Activated CD4-positive, alpha-beta T cell treated with anti-CD3 and anti-CD28 coated beads, Interleukin-2, amount 10 ng/mL, durations not matched to agents 24 days and 14 days (primary cell): ENCODE measurements at places on chromosomes 2 and 18. TPM values are rescaled to one million over a fixed set of nuclear protein-coding genes. Genes with fewer than 3 reads are reported as not detected.

Gene ST3GAL5
- total RNA-seq, result 13.3 and 14.6 TPM in 2 replicates

Gene PLEKHH2
- total RNA-seq, result 0.52 and 0.65 TPM in 2 replicates

Gene DSEL
- not detected in 2 replicates for total RNA-seq

Gene RGPD3
- total RNA-seq, result 0.21 TPM in 2 replicates

Gene ZSWIM2
- total RNA-seq, result not detected in 2 replicates

Gene RAB6C
- total RNA-seq, result not detected in 2 replicates

Gene ACSL3
- total RNA-seq, result 67.5 and 78.1 TPM in 2 replicates

Gene CPLX4
- not detected in 2 replicates for total RNA-seq

Gene KCNE4
- not detected in 2 replicates for total RNA-seq

Gene DSG4
- total RNA-seq, result not detected in 2 replicates

Gene ATP5MC3
- 405 and 414 TPM in 2 replicates for total RNA-seq

Gene MFSD6
- 44.6 and 45.3 TPM in 2 replicates for total RNA-seq

Gene TMEM214
- total RNA-seq, result 93.4 and 98.6 TPM in 2 replicates

Gene IL36B
- not detected in 2 replicates for total RNA-seq

Gene KCNK3
- not detected in 2 replicates for total RNA-seq

Gene DLX1
- not detected in 2 replicates for total RNA-seq

GRCh38 chr18:61833387-61833786, 59.4 kb downstream of the RNF152 start:
- DNase-seq, result peak; percentile 57

DNA sequence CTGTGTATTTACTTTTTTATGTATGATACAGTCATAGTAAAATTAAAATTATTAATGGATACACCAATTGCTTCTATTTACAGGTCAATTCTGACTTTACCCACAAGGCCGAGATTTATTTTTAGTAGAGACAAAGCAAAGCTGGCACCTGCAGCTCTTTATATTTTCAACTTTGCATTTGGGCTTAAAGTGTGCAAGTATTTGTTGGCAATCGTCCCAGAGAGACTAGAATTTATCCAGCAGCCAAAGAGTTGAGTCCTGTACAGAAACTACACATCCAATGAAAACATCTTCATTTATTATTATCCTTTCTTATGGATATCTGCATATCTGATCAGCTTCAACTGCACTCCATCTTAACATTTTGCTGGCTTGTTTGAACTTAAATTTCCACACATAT, 485.6 kb downstream of the SOX11 start:
- DNase-seq, result no peak

GRCh38 chr2:97673182-97673914, 3.8 kb downstream of the C2orf92 start:
- DNase-seq, result no peak

GRCh38 chr2:189181706-189182105, 2.1 kb upstream of the COL5A2 start:
- DNase-seq, result no peak

GRCh38 chr2:121489911-121490583, 40.6 kb upstream of the RNU4ATAC start:
- DNase-seq, result no peak

GRCh38 chr2:60285626-60286316, 267.7 kb downstream of the BCL11A start:
- DNase-seq, result no peak

GRCh38 chr2:48734576-48735303, 20.8 kb downstream of the LHCGR start:
- DNase-seq, result no peak

GRCh38 chr18:77466890-77467289, 217.2 kb downstream of the GALR1 start:
- no peak for DNase-seq

GRCh38 chr2:53403792-53404413, 363.7 kb upstream of the CHAC2 start:
- DNase-seq, result no peak

- DNase-seq, result no peak
These were observed 484.3 kb downstream of the PTPRM start for GRCh38 chr18:8051453-8051852.

DNA sequence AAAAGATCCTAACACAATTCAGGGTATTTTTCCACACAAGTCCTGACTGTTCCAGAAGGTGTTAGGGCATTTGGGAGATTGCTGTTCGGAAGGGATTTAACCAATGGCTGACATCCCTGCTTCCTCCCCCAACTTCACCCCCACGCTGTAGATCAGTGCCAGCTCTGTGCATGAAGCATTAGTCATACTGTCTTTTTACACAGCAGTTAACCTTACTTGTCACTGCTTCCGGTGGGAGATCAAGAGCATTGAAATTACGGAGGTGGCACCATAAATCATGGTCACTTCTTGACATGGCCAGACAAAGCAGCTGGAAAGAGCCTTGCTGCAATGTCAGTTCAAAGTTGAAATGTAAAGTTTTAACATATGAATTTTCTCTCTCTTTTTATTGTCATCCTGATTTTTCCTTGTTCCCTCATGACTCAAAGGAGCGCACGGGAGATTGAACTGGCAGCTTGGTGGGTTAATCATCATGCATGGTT, 70.2 kb downstream of the HRH4 start:
- DNase-seq, result no peak

- DNase-seq, result no peak
These were observed 491 bp downstream of the RTN4 start for GRCh38 chr2:55049821-55050099.

DNA sequence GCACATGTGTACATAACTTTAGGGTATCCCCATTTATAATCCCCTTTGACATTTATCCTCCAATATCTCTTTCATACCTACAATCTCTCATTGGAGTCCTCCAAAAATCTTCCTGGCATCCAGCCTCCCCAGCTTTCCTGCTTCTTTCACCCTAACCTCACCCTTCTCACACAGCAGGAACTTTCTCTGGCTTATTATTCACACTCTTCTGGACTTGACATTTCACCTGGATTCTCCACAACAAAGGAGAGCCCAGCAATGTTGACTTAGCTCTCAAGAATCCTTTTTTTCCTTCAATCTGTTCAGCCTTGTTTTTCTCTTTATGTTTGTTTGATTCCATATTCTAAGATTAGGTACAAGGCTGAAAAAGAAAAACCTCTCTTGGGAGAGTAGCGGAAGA, 783.6 kb upstream of the ACVR2A start:
- no peak for DNase-seq

DNA sequence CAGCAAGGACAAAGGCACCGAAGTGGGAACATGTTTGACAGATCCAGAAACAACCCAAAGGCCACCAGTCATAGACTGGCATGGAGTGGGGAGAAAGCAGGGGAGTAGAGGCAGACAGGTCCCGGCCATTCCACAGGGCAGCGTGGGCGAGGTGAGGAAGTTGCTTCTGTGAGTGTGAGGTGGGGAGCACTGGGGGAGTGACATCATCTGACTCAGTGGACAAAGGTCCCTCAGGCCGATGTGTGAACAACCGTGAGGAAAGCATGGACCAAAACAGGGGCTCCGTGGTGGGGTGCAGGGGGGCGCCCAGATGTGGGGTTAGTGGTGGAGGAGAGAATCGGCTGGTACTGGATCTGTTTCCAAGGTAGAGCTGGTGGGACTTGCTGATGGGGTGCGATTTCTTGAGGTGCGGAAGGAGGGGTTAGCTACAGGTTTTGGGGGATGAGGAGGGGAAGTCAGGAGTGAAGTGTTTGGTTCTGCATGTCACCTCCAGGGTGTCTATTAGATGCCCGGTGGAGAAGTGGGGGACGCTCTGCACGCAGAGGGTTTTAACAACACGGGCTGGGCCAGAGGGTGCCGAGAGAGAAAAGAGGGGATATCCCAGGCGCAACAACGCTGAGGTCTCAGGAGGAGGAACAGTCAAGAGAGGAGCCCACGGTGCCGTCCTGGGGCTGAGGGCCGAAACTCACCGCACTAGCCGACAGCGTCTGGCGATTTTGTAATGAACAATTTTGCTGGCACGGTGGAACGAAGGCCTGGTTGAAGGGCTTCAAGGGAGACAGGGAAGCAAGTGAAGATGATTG, 2.5 kb upstream of the SFT2D3 start:
- no peak for DNase-seq

DNA sequence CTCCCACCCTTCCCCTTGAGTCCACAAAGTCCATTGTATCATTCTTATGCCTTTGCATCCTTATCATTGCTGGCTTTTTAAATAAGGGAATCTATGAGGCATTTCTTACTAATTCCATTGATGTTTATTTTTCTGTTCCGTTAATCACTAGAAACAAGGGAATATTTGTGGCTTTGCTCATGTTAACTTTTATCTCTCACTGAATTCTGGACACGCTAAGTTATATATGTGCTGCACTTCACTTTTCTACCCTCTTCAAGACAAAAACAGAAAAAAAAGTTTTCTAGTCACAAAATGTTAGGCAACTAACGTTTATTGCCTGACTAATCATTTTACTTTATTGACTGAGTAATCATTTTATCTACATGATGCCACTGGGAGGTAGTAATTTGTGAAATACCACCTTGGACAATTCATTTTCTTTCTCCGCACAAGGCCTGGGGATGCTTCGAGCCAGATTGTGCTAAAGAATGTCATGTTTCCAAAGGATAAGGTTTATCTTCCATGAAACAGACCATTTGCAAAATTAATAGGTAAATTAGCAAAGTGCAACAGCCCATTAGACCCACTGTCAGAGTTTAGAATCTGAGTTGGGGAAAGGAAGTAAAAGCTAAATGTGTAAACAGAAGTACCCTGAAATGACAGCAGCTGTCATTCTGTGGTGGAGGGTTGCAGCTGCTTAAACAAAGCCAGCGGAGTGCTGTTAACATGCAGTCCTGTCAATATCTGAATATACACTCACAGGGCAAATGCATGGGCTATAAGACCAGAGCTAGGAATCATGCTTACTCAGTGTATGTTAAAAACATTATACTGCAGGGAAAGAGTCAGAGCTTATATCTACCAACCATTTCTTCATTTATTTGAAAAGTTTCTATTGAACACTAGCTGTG, 658.7 kb downstream of the CNTNAP5 start:
- no peak for DNase-seq

- no peak for DNase-seq
These were observed 247.1 kb downstream of the BCL11A start for GRCh38 chr2:60306267-60306861.

GRCh38 chr2:113240915-113241911, 37.5 kb downstream of the PAX8 start:
- DNase-seq, result no peak

DNA sequence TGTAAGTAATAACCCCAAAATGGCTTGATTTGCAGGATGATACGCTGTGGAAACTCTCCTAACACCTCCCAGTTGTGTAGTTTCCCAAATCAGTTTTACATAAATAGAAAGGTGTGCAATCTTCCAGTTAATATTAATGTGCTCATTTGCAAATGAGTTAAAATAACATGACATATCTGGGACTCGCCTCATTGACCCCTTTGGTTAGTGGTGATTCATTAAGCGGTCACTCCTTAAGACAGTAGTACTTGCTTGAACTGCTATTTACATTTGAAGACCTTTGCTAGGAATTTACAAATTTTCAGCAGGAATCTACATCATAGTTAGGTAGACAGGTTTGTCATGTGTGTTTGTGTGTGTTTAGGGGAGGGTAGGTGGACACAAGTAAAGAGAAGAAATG, 1367.7 kb upstream of the CELF4 start:
- no peak for DNase-seq

DNA sequence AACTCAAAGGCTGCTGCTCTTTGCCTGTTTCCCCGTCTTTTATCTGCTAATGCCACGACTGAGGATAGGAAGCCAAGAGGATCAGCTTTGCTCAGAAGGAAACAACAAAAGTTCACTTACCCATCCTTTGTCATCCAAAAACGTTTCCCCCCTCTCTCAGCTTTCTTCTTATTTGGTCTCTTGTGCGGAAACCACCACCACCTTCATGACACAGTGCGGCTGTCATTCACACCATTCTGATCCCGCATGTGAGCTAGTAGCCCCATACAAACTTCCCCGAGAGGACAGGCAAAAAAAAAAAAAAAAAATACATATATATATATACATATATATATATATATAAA, 656 bp downstream of the LRRTM4 start:
- DNase-seq, result no peak

DNA sequence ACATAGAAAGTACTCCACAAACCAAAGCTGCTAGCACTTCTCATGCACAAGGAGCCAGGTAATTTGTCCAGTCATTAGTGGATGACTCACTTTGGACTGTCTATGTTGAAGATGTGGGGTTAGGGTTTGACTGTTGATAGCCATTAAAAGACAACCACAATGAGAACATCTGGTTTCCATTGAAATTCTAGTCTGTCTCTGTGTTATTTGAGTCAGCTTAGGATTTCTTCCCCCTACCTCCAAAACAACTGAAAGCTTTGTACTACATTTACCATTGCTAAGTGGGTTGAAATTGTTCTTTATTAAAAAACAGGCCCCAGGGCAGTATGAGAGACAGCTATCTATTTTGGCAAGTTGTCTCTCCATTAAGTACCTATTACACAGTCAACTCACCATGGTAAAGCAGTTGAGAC, 50.2 kb upstream of the ANKRD44 start:
- DNase-seq, result no peak

DNA sequence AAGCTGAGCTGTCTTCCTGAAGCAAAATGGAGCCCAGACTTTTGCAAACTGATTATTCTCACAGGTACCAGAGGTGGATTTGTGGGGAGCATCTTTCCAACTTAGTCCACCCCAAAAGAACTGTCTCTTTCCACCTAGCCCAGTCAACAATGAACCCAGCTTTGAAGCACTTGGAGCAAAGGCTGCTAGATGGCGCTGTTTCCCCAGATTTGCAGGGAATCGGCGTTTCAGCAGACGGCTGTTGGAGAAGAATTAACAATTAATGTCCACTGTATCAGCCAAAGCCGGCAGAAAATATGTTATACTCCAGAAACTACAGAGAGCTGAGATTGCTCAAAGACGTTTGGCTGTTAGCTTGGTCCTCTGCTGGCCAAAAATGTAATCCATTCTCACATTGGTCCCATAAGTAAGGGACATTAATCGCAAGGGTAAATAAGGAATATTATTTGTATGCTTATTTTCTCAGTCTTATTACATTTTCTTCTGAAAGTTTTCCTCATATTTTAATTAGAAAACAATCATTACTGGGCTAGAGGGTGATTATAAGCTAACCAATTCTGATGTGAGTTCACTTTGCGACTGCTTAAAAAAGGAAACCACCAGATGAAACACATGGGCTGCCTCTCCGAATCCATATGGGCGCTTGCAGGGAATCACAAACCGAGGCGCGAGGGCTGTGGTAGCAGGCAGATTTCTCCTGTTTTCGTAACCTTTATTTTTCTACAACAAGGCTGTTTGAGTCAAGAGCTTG, 423.8 kb upstream of the MEX3C start:
- DNase-seq, result peak; percentile 74

GRCh38 chr2:171318463-171318934, 115.3 kb downstream of the METTL8 start:
- DNase-seq, result no peak

DNA sequence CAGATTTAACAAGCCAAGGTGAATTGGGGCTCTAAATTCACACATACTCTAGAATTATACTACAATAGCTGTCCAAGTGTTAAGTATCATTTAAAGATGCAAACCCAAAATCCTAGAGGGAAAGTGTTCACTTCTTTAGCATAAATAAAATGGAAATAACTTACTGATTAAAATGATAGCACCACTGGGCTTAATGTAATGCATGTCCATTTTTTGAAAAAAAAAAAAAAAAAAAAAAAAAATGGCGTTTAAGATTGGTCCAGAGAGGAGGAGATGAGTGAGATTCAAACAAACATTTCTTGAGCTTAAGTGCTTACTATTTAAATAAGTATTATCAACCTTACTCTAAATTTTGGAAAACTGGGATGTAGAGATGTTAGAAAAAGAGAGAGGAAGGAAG, 251.5 kb upstream of the CWC22 start:
- no peak for DNase-seq

GRCh38 chr2:176960736-176961520, 251.7 kb upstream of the HNRNPA3 start:
- no peak for DNase-seq
